ENCODE measurements at places on chromosomes 4 and X.

- DNase-seq: no peak
Observed at GRCh38 chrX:153863251-153863991, 22.6 kb downstream of the L1CAM start.

DNA sequence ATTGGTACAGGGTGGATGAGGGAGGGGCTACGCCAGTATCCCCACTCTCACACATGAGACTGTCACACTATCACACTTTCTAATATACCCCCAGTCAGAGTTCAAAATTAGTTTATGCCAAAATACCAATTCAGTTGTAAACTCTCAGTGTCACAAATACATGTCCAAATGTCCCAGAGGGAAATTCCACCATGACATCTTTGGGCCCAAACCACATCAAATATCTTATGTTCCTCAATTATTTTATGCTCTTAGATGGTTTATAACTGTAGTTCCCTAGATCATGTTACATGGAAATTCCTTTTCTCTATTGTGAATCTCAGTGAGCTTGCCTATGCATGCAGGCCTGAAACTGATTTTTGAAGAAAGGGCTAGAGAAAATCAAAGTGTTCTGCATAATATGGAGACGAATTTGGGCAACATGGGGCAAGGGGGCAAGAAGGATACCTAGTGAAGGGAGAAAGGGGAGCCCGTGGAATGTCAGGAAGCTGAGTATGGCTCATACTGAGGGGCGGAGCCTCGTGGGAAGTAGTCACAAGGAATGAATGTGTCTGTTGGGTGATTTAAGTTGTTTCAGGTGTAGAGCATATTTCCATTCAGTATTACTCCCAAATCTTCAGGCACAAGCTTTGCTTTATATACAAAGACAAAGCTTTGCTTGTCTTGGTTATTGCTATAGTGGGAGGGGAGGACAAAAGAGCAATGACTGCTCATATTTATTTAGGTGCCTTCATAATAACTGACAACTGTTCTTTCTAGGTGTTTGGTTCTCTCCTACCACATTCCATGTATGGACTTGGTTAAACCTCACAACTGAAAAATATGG is 40.8 kb downstream of the CLNK start:
- no peak for DNase-seq

GRCh38 chr4:53548662-53549061 is 42.6 kb downstream of the LNX1 start:
- no peak for DNase-seq

DNA sequence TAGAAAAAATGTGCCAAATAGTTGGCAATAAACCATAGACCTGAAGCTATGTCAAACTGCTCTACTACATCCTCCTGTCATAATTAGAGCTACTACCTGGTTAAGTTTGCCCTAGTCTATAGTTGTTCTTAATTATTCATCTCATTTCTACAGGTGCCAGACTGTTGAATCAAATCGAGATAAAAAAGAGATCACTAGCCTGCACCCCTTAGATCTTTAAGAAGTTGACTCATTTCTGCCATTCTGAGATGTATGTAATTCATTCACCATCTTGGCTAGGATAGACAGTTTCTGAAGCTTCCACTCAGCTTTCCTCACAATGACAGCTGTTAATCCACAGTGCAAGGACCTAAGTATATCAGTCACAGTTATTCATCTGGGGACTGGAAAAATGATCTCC is 452.1 kb upstream of the BOD1L1 start:
- DNase-seq: no peak

DNA sequence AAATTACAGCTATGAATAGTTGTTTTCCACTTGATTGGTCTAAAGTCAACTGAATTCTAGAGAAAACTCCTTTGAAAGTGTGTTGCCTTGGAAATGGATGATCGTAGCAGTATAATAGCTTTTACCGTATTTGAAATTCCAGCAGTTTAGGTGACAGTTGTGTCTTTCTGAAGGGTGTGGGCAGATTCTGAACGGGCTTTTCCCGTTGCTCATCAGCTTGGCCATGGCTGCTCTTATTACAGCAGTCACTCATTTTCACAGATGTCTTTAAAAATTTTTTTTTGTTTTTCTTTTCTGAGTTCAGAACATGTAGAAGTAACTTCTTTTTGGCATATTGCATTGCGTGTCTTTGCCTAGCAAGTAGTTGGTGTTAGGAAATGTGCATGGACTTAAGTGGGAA is 69.6 kb upstream of the SLC4A4 start:
- no peak for DNase-seq

DNA sequence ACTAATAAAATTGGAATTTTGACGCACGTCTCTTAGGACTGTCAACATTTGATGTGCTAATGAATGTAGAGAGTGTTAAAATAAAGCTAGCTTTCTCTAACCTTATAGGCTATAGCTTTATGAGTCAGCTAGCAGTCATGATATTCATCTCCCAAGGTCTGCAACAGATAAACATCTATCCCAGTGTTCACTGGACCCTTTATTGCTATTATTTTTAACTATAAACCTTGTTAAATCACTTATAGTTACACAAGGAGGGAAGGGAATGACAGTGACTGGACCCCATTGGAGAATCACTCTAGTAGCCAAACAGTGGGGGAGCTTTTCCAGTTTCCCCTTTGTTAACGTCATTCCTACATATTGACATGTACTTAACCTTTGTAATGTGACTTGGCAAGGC is 67.9 kb upstream of the SHISA3 start:
- DNase-seq: no peak

GRCh38 chrX:33160273-33160672 is 51.1 kb downstream of the DMD start:
- DNase-seq: no peak

DNA sequence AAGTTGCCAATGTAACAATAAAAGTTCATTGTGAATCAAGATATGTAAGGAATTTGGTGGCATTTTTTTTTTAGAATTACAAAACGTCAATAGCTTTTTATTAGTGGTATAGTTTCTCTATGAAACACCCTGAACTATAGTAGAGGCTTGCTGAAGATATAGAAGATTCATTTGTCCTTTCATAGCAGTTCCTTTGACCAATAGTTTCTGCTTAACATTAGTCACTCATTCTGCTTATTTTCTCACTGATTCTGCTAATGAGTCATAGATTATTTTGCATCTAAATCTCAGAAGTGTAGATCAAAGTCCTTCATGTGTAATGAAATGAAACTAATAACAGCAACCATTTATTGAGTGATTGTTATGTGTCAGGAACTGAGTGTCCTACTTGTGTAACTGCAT is 205.0 kb upstream of the TET2 start:
- no peak for DNase-seq

DNA sequence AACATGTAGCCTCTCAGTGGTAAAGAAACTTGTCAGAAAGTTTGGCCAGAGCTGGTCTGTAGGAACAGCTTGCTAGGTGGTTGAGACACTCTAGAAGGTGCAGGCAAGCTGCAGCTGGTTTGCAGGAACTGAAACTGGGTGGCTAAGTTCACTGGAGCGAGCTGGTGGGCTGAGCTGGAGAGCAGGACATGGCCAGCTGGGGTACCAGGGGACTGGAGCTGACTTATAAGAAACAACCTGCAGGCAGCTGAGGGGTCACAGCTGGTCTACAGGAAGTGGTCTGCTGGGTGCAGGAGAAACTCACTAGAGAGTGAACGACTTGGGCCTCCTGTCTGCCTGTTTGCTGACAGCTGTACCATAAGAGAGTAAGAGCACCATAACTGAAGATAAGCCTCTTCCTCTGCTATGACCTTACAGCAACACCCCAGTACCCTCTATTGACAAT is 157.1 kb upstream of the LNX1 start:
- DNase-seq: no peak

DNA sequence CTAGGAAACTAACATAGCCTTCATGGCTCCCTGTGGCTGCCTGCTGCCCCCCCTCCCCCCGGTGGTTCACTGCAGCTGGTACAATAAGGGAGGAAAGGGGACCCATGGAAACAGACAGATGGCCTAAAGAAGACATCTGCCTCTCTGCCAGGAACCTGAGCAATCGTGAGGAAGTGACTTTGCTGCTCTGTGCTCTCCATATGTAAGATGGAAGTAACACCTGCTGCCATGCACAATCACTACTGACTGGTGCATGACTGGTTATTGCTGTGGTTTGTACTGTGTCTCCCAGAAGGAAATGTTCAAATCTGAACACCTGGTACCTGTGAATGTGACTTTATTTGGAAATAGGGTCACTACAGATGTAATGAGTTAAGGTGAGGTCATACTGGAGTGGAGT is 43.6 kb downstream of the CD99L2 start:
- DNase-seq: no peak

DNA sequence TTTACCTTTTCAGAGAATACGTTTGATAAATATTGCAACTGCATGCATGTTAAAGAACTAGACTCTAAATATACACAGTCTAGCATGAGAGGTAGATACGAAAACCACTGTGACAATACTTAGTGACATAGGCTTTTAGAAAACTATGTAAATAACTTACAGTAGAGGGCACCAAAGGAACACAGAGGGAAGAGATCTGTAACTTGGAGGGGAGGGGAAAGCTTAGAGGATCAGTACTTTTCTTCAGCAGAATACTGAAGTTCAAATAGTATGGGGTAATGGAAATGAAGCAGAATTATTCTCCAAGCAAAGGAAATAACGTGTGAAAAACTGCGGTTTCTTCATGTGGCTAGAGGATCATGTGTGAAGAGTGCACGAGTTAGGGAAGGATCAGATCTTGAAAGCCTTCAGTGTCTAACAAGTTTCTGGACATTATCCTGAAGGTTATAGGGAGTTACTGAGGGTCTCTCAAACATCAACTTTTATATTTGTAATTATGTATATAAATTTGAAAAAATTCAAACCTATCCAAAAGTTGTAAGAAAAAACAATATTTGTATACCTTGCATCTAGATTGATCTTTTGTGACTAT is 264.3 kb downstream of the NPFFR2 start:
- DNase-seq: peak; percentile 66

Data from fibroblast of skin of scalp (primary cell).